Fibroblast of lung (primary cell): ENCODE measurements at places on chromosomes 12 and 14.

- DNase-seq: peak; percentile 44
Observed at GRCh38 chr14:36975834-36976233, 196.6 kb downstream of the SLC25A21 start.

DNA sequence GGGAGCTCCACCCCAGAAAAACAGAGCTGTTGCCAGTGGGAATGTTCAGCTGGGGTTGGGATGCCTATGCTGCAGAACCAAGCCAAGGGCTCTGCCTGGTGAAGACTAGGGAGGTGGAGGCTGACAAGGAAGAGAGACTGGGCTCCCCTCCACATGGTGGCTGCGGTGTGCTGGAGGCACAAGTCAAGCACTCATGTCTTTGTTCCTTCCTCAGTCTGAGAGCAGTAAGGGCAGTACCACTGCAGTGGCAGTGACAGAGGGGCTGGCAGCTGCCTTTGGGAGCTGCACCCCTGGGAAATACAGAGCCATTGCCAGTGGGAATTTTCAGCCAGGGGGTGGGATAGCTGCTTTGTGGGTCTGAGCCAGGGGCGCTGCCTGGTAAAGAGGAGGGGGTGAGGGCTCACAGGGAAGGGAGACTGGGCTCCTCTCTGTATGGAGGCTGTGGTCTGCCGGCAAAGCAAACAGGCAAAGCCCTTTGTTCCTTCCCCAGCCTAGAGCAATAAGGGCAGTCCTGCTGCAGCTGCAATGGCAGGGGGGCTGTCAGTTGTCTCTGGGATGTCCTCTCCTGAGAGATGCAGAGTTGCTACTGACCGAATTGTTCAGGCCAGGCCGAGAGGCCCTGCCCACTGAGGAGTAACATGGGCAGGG lies 255.9 kb downstream of the RAD51B start:
- DNase-seq: no peak

DNA sequence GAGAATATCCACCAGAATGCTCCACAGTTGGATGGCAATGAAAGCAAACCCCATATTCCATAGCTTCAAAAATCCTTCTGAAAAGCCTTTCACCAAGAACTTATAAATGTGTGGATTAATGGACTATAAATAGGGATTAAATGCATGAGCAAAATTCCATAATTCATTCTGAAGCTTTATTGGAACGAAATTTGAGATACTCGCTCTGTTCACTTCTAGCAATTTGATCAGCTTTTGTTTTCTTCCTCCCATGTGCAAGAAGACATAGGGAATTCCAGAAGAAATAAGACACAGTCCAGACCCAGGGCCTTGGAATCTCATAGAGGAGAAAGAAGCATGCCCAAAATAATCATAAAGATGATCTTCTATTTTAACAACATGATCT lies 285.9 kb upstream of the TMPO start:
- DNase-seq: no peak

DNA sequence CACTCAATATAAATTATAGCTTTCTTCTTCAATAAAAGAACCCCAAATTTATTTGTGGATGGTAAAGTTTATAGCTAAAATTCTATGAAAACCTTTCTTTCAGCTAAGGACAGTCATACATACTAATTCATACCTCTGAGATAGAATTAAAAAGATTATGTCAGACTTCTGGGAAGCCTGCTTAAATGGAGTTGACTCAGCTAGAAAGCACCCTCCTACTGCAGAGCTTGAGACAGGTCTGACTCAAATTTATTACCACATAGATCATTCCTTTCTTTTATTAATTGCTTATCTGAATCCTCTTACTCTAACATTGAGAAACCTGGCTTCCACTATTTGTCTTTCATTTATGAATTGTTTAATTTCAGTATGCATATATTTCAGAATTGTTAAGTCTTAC lies 1007.0 kb upstream of the LRFN5 start:
- peak; percentile 13 for DNase-seq

GRCh38 chr14:32635061-32635719 lies 303.5 kb upstream of the NPAS3 start:
- DNase-seq: peak; percentile 84

- DNase-seq: no peak
Observed at GRCh38 chr14:68468437-68469207, 324.2 kb downstream of the ZFP36L1 start.

GRCh38 chr14:99360774-99361595 lies 89.0 kb upstream of the BCL11B start:
- no peak for DNase-seq
